ENCODE measurements at places on chromosomes 16 and 17.
A peak's percentile ranks its signal among the peaks of the same experiment; 100 is the strongest.

DNA sequence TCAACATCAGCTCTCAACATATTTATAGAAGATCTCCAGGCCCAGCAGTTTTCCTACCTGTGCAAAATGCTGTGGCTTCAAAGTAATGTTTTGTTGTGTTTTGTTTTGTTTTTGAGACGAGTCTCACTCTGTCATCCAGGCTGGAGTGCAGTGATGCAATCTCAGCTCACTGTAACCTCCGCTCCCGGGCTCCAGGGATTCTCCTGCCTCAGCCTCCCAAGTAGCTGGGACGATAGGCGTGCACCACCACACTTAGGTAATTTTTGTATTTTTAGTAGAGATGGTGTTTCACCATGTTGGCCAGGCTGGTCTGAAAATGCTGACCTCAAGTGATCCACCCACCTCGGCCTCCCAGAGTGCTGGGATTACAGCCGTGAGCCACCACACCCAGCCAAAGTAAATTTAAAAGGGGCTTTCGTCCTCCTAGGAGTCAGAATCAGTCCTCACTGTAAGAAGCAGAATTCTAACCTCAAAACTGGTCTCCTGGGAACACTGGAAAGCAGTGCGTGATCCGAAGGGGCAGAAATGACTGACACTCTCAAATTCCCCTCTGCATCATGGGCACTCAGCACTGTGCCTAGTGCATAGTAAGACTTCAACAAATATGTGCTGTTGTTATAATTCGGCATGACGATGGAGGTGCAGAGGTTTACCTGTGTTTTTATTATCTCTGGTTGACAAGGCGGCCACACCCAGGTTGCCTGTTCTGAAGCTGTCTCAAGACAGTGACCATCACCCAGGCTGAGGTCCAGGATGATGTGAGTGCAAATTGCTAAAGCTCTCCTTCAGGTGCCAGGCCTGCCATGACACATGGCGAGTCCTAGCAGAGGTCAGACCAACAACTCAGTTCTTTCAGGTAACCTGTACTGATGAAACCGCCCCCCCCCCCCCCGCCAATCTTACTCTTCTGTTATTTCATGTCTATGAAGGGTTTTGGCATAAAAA, 59.8 kb downstream of the ADCY9 start:
- no peak for DNase-seq

DNA sequence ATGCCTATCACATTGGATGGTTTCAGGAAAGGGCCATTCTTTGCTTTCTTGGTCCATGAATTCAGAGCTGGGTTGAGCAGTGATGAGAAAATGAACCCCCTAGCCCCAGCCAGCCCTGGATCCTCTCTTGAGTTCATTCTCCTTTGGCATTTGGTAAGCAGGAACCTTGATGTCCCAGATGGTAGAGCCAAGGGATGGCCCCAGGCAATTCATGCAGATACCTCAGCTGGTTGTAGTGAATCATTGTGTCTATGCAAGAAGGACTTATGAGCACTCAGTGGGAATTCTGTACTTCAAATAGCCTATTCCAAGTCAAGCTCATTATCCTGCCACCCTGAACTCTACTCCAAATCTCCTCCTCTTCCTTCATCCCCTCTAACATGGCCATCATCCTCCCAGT, 412.7 kb downstream of the UTP18 start:
- no peak for DNase-seq

- no peak for DNase-seq
Measured at GRCh38 chr17:4548721-4549531, 6.3 kb downstream of the MYBBP1A start.

GRCh38 chr17:81040791-81041337, 5.9 kb downstream of the BAIAP2 start:
- DNase-seq: peak; percentile 46

GRCh38 chr17:79685121-79685520, 45.6 kb upstream of the ENPP7 start:
- DNase-seq: no peak

GRCh38 chr17:59696682-59697277, 10.4 kb downstream of the PTRH2 start:
- no peak for DNase-seq

DNA sequence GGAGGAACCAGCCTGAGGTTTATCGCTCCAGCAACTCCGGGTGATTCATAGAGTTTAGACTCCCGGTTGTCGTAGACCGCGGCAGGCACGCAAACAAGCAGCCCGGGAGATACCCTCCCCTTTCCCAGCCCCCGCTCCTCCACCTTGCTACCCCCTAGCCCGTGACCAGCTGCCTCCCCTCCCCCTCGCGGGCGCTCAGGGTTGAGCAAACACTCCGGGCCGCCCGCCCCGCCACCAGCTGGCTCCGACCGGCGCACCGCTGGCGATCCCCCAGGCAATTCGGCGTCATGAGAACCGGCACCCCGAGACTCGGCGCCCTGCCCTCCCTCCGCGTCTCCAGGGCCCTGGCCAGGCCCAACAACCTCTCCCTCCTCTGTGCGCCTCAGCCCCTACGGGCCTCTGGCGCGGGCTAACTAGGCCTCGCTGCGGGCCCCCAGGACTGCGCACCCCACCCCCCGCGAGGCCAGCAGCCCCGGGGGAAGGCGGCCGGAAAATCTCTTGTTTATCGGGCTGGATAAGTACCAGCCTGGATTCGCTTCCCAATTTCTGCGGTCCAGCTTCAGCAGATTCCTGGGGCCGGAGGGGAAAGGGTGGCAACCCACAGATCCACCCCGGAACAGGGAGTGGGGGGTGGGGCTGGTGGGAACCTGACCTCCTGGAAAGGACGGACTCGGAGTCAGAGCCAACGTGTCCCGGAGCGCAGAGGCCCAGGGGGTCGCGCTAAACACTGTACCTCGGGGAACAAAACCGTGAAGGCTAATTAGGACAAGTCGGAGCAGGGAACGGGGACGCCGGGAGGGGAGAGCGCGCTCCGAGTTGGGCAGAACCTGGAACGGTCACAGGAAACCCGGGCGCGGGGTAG, 951 bp upstream of the GPRC5C start:
- DNase-seq: peak; percentile 43

DNA sequence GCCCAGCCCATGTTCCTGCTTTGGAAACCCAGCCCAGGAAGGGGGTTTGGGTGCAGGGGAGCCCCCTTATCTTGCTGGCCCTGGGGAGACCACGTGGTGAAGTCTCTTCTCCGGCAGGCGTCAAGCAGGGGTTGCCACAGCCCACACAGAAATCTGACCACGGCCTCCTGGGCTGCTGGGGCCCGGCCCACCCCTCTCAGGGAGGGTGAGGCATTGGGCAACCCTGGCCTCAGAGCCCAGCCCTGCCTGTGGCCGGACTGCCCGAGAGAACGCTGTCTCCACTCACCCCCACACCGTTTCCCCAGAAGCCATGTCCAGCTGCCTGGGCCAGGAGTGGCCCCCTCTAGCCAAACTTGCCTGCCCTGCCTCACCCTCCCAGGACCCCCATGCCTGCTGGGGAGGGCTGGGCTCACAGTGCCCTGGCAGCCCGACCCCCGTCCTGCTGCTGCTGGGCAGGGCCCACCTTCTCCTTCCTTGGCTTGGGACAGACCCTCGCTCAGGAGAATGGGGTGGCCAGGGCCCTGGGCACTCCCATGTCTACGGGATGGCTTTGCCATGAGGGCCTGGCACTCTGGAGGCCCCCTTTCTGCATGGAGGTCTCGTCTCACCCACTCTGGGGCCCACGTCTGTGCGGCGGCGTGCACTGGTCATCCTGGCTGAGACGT, 6.7 kb downstream of the RPUSD1 start:
- DNase-seq: no peak

DNA sequence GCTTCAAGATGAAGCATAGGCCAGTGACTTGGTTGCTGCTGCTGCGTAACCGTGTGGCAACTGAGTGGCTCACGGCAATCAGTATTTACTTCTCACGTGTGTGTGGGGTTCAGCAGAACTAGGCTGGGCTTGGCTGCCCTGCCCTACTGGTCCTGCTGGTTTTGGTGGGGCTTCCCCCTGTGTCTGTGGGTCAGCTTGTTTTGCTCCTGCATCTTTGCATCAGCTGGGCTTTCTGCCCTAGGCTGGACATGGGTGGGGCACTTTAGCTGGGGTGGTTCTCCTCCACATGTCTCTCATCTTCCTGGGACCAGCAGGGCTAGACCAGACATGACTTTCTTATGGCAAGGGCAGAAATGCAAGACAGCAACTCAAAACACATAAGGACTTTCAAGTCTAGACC, 550.5 kb downstream of the MAF start:
- DNase-seq: no peak

GRCh38 chr17:67098006-67098405, 53.7 kb downstream of the CACNG1 start:
- DNase-seq: no peak

DNA sequence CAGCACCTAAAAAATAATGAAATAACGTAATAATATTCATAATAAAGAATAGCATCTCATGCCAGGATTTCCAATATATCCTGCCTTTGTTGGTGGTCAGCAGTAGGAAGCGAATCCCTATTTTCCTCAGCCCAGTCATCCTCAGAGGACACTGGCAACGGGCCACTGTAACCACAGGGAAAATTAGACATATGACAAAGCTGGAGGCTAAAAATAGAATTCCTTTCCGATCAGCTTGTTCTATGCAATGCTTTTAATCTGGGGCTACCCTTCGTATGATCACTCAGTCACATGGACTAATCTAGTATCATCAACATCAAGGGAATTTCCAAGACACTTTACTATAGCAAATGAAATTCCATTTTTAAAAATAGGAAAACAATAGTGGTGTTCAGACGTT, 246.9 kb upstream of the KCNJ16 start:
- DNase-seq: peak; percentile 61

DNA sequence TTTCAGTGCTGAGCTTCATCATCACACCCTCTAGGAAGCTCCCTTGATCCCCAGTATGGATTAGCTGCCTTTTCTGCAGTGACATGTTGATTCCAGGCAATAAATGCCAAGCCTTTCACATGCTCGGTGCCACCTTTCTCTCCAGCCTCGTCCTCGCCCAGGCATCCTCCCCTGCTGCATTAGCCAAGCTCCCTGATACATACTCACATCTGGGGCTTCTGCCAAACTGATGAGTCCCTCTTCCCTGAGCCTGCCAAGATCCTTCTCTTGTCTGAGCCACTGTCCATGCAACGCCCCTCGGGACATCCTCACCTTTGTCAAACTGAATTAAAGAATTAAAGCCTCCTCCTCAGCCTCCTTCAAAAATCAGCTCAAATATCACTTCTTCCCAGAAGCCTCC, 538.5 kb upstream of the CDH11 start:
- DNase-seq: no peak

GRCh38 chr17:74525465-74525725, 5.9 kb downstream of the CD300LB start:
- DNase-seq: no peak

GRCh38 chr16:79278506-79278905, 322.0 kb downstream of the MAF start:
- no peak for DNase-seq

GRCh38 chr17:15511142-15511541, 43.7 kb upstream of the CDRT4 start:
- DNase-seq: no peak

GRCh38 chr17:78672005-78672404, 94.8 kb upstream of the DNAH17 start:
- no peak for DNase-seq

DNA sequence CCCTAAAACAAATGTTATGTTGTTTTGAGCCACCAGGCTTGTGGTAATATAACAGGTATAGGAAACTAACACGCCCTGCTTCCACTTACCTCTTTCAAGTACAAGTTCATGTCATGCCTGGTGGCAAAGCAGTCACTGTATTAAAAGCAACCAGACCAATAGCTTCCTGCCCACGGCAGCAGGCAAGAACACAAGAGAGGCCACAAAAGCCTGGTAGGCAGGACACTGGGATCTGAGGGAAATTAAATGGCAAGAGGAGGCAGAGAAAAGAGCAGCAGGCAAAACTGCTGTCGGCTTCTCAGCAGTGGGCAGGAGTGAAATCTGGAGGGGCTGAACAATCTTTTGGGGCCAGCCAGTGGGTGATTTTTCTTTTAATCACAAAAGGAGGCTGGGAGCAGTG, 2.2 kb downstream of the CYTH1 start:
- DNase-seq: no peak

DNA sequence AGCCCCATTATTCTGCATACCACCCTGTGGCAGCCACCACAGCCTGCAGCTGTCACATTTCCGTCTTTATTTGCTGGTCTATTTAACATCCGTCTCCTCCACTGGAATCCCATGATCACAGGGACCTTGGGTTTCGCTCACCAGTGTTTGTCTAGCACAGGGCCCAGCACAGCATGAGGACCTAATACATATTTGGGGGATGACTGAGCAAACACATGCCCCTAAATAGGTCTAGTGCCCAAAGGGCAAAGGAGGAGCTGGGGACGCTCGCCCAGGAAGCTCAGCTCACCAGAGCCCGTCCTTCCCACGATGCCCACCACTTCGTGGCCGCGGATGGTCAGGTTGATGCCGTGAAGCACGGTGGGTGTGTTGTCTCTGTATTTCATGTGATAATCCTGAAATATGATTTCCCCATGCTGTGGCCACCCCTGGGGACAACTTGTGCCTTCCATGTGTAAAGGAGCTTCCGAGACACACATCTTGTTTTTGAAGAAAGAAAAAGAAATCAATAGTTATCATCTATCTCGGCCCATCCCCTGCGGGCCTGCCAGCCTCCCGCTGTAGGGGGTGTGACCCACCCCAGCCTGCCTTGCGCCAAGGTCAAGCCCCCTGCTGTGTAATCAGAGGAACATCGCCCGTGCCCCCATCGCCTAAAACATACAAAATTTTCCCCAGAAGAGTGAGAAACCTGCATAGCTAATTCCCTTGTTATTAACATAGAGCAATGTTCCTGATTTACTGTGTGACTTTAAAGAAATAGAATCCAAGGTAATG, 21.0 kb upstream of the ABCC12 start:
- DNase-seq: no peak

All from hepatic stellate cell (primary cell).